WERI-Rb-1 (cell line): ENCODE measurements at places on chromosomes 2 and 18.
A peak's percentile ranks its signal among the peaks of the same experiment; 100 is the strongest.

- DNase-seq, result no peak
Measured at GRCh38 chr2:18656048-18656447, 66.7 kb upstream of the NT5C1B start.

- no peak for DNase-seq
Measured at GRCh38 chr2:171217330-171217729, 56.6 kb upstream of the TLK1 start.

DNA sequence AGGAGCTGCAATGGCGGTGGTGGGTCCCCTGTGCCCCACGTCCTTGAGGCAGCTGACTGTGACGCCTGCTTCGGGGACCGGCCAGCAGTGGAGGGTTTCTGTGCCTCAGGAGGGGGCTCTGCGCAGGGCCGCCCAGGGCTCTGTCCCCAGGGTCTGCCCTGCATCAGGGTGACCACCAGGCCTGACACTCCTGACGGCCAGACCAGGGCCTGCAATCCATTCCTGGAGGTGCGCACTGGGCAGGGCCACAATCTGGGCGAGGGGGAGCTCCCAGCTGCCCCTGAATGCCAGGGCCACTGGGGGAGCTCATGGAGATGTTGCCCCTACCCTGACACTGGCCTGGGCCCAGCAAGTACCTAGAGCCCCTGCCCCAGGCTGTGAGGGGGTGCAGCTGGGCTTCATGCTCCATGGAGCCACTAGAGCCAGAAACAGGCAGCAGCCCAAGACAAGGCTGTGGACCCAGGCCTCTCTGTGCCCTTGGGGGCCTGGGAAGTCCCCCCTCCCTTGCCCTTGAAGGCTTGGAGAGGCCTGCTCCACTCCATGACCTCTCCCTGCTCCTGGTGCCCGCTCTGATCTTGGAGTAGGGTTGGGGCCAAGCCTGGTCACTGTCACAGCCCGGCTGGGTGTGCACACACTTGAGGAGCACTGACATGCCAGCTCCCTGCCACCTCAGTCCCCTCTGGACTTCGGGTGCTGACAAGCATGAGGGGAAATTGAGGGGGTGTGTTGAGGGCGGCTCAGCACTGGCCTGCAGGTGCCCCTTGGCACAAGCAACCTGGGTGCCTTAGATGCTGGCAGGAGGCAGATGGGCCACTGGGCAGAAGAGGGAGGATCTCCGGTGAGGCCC lies 55.9 kb downstream of the LDAH start:
- no peak for DNase-seq

- no peak for DNase-seq
Measured at GRCh38 chr2:9693196-9693491, 62.3 kb upstream of the YWHAQ start.

DNA sequence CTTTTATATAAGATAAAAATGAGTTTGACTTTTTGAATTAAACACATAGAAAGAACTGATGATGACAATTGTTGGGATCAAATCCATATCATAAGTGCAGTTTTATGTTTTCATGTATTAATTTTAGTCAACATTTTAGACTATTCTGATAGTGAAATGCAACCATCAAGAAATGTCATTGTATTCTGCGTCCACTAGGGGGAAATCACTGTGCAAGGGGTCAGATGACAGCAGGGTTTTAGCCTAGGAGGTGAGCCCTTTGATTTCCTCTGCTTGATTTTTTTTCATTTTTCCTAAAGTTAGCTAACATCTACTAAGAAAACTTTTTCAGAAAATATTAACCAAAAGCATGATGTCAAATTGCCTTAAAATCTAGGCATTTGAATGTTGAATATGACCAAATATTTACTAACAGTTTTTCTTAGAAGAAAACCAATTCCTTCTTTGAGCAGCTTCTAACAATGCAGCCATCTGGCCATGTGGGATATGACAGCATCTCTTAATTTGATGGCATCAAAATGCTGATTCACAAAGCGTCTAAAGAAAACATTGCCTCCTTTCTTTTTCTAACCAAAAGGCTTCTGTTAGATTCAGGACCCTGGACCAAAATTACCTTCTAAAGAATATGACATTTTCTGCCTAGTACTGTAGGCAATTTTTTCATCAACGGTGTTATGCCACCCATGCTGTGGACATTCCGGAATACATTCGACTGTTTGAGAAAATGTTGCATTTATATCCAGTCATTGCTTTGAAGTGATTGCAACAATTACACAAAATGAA lies 141.5 kb downstream of the SPHKAP start:
- no peak for DNase-seq

DNA sequence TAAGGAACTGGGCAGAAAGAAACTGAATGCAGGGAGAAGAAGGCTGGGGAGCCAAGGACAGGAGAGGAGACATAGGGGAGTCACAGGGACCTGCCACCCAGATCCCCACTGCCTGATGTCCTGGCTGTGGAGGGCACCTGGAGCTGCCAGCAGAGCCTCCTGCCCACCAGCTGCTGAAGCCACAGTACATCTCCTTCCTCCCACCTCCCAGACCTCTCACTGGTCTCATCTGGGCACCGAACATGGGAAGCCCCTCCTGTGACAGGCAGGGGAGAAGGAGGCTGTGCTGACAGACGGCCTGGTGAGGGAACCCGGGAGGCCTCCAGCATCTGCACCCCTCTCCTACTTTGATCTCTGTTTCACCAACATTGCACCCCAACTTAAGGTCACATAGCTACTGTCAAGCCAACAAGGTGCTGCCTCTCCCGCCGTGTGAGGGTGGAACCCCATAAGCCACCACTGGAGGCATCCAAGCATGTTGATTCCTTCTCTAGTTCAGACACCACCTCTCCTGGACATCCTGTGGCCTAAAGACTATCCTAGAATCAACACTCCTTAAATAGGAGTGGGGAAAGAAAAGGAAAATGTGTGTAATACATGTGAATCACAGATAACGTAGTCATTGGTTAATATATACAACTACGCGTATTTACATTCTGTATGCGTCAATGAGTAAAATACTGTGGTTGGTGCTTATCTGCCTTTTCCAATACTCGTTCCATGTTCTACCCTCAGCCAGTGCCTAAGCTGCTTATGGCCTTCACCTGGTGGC lies 3.5 kb upstream of the RNPEPL1 start:
- DNase-seq, result peak; percentile 15

GRCh38 chr2:29235411-29235810 lies 120.2 kb downstream of the CLIP4 start:
- no peak for DNase-seq

- DNase-seq, result no peak
Measured at GRCh38 chr2:26535663-26536275, 57.8 kb upstream of the OTOF start.

DNA sequence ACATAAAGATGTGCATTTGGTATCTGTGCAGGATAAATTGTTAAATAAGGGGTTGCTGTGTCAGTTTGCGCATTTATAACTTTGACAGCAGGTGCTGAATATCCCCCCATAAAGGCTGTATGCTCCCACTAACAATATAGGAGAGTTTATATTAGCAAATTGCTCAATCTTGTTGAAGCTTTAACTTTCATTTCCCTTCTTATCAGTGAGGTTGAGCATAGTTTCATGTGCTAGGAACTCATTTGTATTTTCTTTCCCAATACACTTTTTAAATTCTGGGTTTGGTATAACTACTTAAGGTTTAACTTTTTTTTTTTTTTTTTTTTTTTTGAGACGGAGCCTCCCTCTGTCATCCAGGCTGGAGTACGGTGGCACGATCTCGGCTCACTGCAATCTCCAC lies 89.0 kb downstream of the FAM117B start:
- no peak for DNase-seq

DNA sequence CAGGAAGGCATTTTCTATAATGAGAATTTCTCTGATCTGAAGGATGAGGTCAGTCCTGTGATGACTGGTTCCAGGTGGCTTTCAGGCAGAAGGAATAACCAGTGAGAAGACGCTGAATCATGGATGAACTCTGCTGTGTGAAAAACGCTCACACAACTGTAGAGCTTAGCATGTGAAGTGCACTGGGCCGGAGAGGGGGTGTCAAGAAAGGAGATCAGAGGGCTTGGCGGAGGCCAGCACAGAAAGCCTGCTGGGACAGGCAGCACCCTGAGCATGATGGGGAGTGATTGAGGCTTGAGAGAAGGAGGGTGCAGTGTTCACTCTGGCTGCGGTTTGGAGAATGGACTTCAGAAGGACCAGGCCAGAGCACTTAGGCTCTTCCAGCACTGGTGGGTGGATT lies 236.5 kb downstream of the TPGS2 start:
- DNase-seq, result no peak
